ENCODE measurements at places on chromosomes 4 and X. TPM values are rescaled to one million over a fixed set of nuclear protein-coding genes. Genes with fewer than 3 reads are reported as not detected.

Gene SHOX
- not detected for total RNA-seq

Gene MAGEB1
- total RNA-seq, result not detected

Gene SSX2
- total RNA-seq, result not detected

Gene RIPPLY1
- not detected for total RNA-seq

Gene RTL9
- total RNA-seq, result not detected

Gene GRPR
- 0.37 TPM for total RNA-seq

Gene RPL39
- 3,684 TPM for total RNA-seq

Gene CPZ
- not detected for total RNA-seq

Gene PABPC1L2A
- total RNA-seq, result not detected

Gene F11
- not detected for total RNA-seq

Gene VGLL1
- not detected for total RNA-seq

Gene ZCCHC18
- 2.2 TPM for total RNA-seq

Gene KLF8
- total RNA-seq, result 15.2 TPM

Gene SASH3
- 209 TPM for total RNA-seq

Gene PRSS12
- total RNA-seq, result not detected

Gene JAKMIP1
- 0.13 TPM for total RNA-seq

Gene LARP1B
- 10.7 TPM for total RNA-seq

Gene ZXDB
- total RNA-seq, result 11.8 TPM

Gene NUP62CL
- total RNA-seq, result 1.4 TPM

Gene C4orf51
- not detected for total RNA-seq

Gene TLR2
- total RNA-seq, result 3.6 TPM

Gene IL15
- 3.5 TPM for total RNA-seq

Measured in activated B cell treated with CpG ODN at 0.5 μM for 24 hours (primary cell).